T47D (cell line): ENCODE measurements at places on chromosomes 6 and 20.

GRCh38 chr6:80438772-80439171 is 332.3 kb downstream of the BCKDHB start:
- DNase-seq, result no peak

- DNase-seq, result no peak
Measured at GRCh38 chr20:58755062-58755697, 62.6 kb downstream of the NPEPL1 start.

GRCh38 chr20:51420111-51420510 is 122.4 kb downstream of the NFATC2 start:
- no peak for DNase-seq

GRCh38 chr6:30747902-30748769 is 3.8 kb upstream of the IER3 start:
- DNase-seq, result no peak

- no peak for DNase-seq
Measured at GRCh38 chr20:2298116-2298515, 2.3 kb downstream of the TGM3 start.

GRCh38 chr6:72857791-72858585 is 236.1 kb downstream of the KCNQ5 start:
- no peak for DNase-seq

DNA sequence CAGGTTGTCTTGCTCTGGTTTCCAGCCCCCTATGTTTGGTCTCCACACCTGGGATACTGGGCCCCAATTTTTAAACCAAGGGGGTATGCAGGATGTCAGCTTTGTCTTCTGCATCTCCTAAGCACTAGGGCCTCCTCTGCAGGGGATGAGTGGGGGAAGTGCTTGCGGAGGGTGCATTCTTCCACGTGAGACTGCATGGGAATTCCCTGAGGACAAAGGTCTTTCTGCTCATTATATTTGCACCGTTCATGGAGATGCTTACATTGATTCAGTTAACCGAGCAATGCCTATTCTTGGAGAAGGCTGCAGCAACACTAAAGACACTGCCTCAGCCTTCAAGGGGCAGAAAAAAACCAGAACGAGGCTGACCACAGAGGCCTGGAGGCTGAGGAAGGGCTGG is 45.4 kb downstream of the RAB44 start:
- no peak for DNase-seq

DNA sequence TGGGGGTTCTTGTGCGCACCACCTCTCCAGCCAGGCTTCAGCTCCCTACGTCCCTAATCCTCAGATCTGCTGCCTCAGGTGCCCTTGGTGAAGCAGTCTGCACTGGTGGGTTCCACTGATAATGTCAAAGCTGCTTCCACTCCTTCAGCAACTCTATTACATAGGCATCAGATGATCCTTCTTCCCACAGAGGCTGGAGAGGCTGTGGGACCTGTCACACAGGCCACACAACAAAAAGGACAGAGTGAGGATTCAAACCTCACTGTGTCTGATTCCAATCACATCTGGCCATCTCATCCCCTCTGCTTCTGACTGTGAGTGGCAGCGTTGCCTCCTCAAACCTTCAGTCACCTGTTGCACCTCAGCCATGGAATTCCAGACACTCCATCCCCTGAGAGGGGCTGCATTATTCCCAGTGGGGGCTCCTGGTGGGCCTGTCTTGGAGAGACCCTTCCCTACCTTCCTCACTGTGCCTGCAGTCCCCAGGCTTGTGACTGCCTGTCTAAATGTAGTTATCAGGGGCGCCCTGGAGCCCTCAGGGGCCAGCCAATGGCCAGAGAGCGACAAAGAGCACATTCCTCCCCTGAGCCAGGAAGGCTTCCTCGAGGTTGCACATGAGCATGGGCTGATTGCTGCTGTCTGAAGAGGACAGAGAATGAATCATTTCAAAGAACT is 211.4 kb upstream of the ECI2 start:
- DNase-seq, result no peak

DNA sequence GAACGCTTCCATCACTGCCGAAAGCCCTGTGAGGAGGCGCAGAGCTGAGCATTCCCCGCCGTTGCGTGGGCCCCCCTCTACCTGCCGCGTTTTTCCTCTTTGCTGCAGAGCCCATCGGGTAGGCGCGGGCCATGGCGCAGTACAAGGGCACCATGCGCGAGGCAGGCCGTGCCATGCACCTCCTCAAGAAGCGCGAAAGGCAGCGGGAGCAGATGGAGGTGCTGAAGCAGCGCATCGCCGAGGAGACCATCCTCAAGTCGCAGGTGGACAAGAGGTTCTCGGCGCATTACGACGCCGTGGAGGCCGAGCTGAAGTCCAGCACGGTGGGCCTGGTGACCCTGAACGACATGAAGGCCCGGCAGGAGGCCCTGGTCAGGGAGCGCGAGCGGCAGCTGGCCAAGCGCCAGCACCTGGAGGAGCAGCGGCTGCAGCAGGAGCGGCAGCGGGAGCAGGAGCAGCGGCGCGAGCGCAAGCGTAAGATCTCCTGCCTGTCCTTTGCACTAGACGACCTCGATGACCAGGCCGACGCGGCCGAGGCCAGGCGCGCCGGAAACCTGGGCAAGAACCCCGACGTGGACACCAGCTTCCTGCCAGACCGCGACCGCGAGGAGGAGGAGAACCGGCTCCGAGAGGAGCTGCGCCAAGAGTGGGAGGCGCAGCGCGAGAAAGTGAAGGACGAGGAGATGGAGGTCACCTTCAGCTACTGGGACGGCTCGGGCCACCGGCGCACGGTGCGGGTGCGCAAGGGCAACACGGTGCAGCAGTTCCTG is 693 bp downstream of the FAM50B start:
- no peak for DNase-seq

- no peak for DNase-seq
Measured at GRCh38 chr20:56014998-56015397, 9.7 kb upstream of the CBLN4 start.

DNA sequence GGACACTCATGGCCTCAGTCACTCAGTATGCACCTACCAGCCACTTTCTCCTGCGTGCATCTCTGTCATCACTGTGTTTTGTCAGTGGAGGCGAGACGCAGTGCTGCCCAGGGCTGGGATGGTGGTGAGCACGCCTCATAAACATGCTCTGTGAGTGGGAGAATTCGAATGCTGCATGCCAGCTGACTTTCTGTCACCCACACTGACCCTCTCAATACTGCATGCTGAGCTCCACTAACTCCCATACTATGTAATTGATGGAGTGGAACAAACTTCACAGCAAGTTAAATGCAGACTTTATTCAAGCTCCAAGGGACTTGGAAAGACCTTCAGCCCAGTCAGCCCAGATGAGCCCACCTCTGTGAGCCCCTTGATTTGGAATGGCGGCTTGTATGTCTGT is 22.7 kb upstream of the GGTLC1 start:
- no peak for DNase-seq

DNA sequence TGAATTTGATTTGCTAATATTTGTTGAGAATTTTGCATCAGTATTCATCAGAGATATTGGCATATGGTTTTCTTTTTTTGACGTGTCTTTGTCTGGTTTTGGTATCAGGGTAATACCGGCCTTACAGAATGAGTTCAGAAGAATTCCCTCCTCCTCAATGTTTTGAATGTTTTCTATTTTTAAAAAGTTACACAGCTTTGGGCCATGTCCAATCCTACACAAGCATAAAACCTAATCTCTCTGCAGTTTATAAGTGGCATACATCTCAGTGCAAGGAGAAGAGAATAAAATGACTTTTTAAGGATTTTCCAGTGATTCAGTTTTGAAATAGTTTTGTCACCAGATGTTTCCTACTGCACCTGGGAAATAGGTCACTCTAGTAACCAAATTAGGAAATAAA is 185.5 kb downstream of the COL12A1 start:
- DNase-seq, result no peak

GRCh38 chr20:11810311-11811083 is 107.2 kb upstream of the BTBD3 start:
- no peak for DNase-seq

DNA sequence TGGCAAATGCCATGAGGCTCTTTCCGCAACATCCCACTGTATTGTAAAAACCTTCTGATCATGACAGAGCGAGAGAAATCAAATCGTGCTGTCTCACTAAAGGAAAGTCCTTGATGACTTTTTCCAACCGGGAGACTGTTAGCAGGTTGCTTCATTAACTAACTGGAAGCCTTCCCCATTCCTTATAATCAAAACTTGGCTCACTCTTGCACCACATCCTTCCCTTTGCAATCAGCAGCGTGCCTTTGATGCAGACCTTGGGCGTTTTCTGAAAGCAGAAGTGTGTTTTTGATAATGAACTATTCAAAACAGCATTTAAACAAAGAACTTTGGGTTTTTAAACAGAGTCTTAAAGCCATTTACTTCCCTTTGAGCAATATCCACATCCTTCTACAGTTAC is 96.2 kb upstream of the CNR1 start:
- no peak for DNase-seq

DNA sequence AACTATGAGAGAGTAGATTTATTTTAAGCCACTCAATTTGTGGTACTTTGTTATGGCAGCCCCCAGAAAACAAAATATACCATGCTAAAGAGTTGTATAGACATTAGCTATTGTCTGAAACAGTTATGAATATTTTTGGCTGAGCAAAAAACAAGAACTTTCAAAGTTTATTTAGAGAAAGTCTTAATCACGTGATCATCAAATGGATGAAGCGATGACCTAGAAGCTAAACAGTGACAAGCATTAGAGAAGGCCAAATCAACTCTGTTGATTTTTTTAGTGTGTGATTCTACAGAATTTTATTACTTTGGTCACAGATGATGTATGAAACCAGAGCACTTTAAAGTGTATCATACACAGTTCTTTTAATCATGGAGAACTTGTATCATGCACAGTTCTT is 1247.9 kb upstream of the MAP3K7 start:
- no peak for DNase-seq

- no peak for DNase-seq
Measured at GRCh38 chr6:141866731-141867497, 265.8 kb upstream of the GJE1 start.

DNA sequence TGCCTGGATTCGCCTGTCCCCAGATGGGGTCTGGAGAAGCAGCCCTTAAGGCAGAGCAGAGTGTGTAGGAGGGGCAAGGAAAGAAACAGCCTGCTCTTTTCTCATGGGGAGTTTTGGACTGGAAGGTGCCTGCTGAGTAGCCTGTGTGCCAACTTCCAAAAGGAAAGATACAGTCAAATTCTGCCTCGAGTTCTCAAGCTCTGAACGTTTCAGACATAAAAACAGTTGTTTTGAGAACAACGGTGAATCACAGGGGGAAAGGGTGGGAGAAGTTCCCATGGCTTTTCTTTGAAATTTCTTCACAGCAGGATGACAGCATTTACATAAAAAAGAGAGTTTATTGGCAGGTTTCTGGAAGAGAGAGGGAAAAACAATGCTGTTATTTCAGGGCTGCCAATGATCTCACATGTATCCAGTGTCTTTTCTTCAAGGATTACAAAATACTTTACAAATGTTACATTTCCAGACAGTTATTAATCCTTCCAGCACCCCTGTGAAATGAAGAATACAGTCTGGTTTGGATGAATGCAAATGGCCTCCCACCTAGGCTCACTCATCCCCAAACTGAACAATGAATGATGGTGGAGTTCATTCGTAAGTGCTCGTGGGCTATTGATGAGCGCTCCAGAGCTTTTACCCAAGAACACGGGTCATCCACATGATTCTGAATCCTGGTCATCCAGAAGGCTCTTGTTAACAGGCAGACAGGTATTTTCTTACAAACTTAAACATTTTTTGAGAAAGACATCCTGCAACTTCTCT is 33.8 kb upstream of the ECI2 start:
- DNase-seq, result no peak

DNA sequence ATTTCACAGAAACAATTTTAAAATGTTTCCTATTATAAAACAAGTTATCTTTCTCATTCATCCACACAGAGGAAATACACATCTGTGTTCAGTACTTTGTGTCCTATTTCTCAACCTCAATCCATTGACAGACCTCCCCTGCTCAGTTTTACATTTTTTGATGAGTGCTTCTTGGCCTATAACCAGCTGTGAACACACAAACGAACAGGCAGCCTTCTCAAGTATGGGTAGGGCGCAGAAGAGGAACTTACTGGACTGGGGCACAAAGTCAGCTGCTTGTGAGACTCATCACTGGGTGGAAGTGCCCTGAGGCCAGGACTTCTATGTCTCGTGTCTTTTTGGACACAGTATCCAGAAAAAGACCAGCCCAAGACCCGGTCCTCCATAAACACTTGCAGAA is 2.8 kb downstream of the RPS6KA2 start:
- DNase-seq, result no peak

- DNase-seq, result no peak
Measured at GRCh38 chr20:2348336-2348735, 32.4 kb upstream of the TGM6 start.

GRCh38 chr6:101741474-101742171 is 348.1 kb downstream of the GRIK2 start:
- no peak for DNase-seq

DNA sequence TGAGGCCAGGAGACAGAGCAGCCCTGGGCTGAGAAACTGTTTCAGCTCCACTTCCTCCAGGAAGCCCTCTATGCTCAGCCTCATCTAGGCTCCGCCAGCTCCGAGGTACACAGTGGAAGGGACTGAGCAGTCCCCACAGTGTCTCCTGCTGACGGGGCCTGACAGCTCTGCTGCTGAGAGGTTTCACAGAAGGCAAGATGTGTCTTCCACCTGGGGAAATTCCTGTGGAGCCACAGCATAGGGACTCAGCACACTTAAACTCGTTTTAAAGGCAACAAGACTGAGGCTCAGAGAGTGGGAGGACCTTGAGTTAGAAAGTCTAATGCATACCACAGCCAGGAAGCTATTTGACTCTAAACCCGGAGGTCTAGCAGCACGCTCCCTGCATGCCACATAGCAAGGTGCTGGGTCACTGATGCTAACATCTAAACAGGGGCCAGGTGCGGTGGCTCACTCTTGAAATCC is 6.8 kb downstream of the ADA start:
- no peak for DNase-seq

DNA sequence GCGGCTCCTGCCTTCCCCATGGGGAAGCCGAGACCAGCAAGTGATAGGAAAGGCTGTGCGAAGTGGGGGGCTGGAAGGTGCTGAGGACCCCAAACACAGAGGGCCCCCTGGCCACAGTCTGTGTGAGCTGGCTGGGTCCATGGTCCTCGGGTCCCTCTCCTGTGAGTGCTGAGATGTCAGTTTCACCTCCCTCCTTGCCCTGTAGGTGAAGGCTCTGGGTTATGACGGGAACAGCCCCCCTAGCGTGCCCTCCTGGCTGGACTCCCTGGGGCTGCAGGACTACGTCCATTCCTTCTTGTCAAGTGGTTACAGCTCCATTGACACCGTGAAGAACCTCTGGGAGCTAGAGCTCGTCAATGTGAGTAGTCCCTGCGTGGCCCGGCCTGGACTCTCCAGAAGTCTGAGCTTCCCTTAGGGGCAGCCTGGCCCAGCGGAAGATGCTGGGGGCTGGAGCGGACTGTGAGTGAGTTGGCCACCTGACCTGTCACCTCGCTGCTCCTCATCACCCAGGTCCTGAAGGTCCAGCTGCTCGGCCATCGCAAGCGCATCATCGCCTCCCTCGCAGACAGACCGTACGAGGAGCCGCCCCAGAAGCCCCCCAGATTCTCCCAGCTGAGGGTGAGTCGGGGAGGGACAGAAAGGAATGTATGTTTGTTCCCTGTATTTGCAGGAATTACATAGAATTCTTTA is 61.7 kb downstream of the TCP11 start:
- DNase-seq, result no peak

- no peak for DNase-seq
Measured at GRCh38 chr6:12147557-12148316, 135.6 kb downstream of the HIVEP1 start.
